ENCODE measurements at places on chromosomes 12 and 14.

GRCh38 chr14:51093371-51094281 lies 1.3 kb downstream of the TRIM9 start:
- peak; percentile 25 for DNase-seq

DNA sequence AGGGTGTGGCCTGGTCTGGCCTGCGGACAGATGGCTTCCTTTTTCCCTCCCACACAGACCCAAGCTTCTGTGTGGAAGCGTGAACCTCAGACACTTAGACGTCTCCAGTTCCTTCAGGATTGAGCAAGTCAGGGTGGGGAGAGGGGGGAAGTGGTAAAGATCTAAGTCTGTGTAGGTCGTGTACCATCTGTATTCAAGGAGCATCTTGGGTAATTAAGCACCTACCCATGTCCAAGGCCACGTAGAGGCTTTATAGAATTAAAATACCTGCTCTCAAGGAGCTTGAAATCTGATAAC lies 1.7 kb downstream of the AVIL start:
- DNase-seq, result no peak

- no peak for DNase-seq
Observed at GRCh38 chr12:8968761-8969160, 19.3 kb upstream of the M6PR start.

GRCh38 chr14:55904086-55904485 lies 214.1 kb upstream of the PELI2 start:
- DNase-seq, result no peak

- DNase-seq, result no peak
Observed at GRCh38 chr12:117013726-117014125, 85.5 kb downstream of the TESC start.

DNA sequence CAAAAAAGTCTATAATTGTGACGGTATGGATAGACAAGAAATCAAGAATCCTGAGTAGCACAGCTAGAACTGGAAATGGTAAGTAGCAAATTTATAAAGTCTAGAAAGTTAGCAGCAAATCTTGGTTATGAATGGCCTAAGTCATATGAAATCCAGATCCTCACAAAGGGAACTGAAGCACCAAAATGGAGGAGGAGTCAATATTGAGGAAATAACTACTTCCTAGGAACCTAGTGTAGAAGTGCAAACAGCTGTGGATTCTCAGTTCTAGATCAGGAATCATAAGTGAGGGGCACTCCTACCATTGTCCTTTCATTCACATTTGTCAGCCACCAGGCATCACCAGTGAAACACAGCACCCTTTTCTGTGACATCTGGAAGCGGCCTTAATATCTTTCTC lies 202.2 kb upstream of the DCN start:
- no peak for DNase-seq

DNA sequence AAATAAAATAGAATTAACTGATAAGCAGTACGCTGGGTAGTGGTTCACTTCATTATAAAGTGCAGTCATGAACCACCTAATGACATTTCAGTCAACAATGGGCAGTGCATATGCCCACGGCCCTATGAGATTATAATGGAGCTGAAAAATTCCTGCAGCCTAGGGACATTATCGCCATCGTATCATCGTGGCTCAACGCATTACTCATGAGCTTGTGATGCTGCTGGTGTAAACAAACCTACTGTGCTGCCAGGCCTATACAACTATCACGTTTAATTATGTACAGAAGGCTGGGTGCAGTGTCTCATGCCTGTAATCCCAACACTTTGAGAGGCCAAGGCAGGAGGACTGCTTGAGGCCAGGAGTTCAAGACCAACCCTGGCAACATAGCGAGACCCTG lies 62.3 kb upstream of the TMEM263 start:
- DNase-seq, result no peak

- DNase-seq, result peak; percentile 37
Observed at GRCh38 chr14:66070542-66071319, 415.4 kb upstream of the CCDC196 start.

GRCh38 chr12:78797196-78797931 lies 67.2 kb upstream of the SYT1 start:
- DNase-seq, result no peak

- no peak for DNase-seq
Observed at GRCh38 chr12:26126340-26127284, 1.8 kb upstream of the BHLHE41 start.

- no peak for DNase-seq
Observed at GRCh38 chr12:93323625-93324329, 53.9 kb upstream of the NUDT4 start.

GRCh38 chr12:117365049-117365616 lies 3.7 kb upstream of the NOS1 start:
- no peak for DNase-seq

- DNase-seq, result no peak
Observed at GRCh38 chr14:81406863-81407262, 6.7 kb upstream of the STON2 start.

- no peak for DNase-seq
Observed at GRCh38 chr14:73753887-73754795, 40.0 kb upstream of the PNMA1 start.

GRCh38 chr12:113735131-113735530 lies 231.0 kb downstream of the RBM19 start:
- no peak for DNase-seq

DNA sequence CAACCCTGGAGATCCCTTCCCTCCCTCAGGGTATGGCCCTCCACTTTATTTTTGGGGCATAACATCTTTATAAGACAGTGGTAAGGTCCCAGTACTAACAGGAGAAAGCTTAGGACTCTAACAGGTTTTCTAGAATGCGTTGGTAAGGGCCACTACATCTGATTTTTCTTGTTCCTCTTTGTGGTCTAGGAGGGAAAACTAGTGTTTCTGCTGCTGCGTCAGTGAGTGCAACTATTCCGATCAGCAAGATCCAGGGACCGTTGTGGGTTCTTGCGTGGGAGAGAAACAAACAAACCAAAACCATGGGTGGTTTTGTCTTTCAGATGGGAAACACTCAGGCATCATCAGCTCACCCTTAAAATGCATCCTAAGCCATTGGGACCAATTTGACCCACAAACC lies 123.6 kb upstream of the SLC16A7 start:
- DNase-seq, result no peak
